ENCODE measurements at places on chromosomes 11 and 22. TPM values are rescaled to one million over a fixed set of nuclear protein-coding genes. Genes with fewer than 3 reads are reported as not detected.

Gene SAA1
- total RNA-seq: not detected

Gene TRIM48
- total RNA-seq: not detected

Gene TRIM68
- 21.4 TPM for total RNA-seq

Gene MAP4K2
- total RNA-seq: 25.0 TPM

Gene NLRX1
- total RNA-seq: 21.8 TPM

Gene SAA4
- not detected for total RNA-seq

DNA sequence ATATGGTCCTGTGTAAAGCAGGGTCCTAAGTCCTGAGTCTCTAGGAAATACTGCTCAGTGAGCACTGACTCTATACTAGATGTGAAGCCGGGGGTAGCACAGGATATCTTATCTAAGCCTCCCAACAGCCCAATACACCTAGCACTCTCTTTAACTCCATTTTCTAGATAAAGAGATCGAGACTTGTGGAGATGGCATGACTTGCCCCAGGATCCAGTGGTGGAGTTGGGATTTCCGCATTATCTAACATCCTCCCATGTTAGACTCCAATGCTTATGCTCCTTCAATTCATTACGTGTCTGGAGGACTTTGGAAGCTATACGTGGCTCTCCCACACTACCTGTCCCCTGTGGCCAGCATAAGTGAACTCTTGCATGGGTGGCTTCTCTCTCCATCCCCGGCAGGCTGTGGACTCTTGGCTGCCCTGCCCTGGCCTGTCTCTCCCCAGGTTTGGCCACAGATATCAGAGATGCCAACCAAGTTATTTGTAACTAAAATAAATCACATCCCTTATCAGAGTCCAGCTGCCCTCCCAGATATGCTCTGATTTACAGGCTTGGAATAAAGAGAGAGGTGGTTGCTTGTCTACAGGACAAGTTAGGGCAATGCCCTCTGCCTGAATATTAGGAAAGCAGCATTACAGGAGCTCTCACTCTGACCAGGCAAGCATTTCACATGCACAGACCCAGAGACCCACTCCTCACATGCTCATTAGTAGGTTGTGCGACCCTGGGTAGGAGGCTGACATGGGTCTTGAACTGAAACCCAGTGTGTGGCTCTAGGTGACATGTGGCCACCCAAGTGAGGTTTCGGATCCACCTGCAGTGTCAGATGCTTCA lies 4.5 kb downstream of the CD44 start:
- DNase-seq: no peak

DNA sequence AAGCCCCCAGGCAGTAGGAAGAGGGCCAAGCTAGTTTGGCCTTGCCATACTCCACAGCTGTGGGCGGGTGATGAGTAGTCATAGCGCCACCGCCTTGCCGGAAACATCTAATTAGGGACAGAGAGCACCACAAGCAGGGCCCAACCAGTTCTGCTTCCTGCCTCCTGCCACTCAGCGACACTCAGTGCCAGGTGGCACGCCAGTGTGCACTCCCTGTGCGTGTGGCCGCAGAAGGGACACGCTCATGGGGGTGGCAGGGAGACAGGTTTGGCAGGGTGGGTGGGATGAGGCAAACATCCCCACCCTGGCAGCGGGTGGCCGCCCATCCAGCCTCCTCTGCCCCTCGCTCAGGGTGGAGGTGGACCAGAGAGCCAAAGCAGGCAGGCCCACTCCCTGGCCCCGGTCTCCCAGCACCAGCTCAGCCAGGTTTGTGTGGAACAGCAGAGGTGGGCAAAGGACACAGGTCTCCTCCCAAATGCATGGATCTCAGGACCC lies 4.9 kb downstream of the OVOL1 start:
- DNase-seq: no peak

DNA sequence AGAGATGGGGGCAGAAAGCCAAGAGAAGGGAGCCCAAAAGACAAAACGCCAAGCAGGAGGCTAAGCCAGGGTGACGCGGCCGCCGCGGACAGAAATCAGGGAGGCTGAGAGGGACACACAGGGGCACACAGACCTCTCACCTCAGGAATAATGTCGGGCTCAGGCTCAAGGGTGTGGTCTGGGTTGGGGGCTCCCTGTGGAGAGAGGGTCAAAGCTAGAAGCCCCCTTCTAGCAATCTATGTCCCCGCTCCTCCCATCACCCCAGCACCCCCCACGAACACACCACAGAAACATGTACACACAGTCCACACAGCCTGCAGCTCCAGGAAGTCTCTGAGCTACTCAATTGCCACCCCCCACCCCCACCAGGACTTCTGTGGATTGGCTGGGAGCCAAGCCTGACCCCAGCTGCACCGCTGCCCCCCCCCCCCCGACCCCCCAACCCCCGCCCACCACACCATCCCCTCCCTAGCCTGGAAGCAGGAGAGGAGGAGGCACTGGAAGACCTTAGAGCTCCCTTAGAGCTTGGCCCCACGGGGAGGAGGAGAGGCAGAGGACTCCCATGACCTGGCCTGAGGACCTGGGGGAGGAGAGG lies 6.9 kb downstream of the BCL9L start:
- DNase-seq: no peak

DNA sequence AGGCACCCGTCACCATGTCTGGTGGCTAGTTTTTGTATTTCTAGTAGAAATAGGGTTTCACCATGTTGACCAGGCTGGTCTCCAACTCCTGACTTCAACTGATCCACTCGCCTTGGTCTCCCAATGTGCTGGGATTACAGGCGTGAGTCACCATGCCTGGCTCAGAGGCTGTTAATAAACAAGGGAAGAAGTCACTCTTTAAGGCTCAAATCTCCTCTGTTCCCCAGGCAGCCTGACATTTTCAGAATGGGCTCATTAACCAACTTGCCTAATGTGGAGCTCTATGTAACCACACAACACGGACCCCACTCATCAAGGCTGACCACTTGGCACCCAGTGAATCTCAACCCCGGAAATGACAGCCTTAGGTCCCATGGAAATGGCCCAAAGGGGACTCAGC lies 24.1 kb downstream of the APOL3 start:
- DNase-seq: no peak

- DNase-seq: no peak
Measured at GRCh38 chr22:42716649-42717127, 4.0 kb downstream of the A4GALT start.

GRCh38 chr11:1074244-1075221 lies at the start of gene MUC2:
Gene MUC2, plus strand, starts transcription at chr11:1074874.
- peak; percentile 15 for DNase-seq

GRCh38 chr22:20503816-20504215 lies 3.6 kb upstream of the MED15 start:
- no peak for DNase-seq

DNA sequence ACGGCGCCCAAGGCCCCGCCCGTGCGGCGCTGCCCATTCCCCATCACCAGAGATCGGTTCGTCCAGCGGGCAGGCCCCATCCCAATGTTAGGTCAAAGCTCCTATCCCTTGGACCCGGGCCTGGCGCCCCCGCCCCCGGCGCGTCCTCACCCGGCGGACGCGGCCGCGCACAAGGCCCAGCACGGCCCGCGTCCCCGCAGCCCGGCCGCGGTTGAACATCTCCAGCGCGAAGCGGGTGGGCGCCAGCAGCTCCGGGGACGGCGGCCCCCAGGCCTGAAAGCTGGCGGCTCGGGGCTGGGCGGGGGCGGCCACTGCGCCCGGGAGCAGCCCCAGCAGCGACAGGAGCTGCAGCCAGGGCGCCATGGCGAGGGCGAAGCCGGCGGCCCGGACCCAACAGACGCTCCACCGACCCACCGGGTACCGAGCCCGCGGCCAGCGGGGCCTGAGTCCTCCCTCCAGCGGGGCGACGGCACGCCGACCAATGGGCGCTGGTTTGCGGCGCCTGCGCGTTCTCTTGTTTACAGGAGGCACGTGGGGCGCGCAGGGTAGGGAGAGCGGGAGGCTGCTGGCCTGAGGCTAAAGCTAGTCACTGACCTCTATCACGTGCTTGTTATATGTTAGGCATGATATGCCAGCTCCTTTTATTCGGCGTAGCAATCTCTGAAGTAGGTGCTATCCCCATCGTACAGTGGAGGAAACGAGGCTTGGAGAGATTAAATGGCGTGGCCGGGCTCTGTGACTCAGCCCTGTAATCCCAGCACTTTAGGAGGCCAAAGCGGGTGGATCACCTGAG lies at the start of gene CTSF:
Gene CTSF, minus strand, starts transcription at position 483 of the 793 bp plus-strand sequence. Its CDS starts 120 bp downstream, at position 363.
- no peak for DNase-seq

DNA sequence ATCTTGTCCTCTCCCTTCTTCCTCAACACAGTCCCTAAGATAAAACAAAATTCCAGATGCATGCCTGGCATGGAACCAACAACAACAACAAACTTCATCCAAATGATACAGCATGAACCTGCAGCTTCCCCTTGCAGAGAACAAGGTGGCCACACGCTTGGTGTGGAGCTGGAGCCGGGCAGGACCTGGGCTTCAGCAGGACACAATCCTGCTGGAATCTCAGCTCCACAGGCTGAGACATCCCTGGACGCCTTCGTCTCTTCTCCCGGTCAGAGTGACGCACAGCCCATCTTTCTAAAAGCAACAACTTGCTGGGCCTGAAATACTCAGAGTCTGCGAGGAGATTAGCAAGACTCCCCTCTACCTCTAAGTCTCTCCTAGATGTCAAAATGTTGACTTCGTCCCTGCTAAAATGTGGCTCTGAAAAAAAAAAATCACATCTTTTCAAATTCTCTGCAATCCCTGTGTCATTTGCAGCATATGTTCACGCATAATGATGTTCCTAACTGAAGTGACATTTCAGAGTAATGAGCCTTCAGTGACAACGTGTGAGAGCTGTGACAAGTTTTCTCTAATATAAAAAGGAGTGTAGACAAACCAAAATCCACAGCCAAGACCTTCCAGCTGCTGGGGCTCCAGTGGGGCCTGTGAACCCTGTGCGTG lies 1232.3 kb downstream of the TBC1D22A start:
- DNase-seq: no peak

- peak; percentile 6 for DNase-seq
Measured at GRCh38 chr22:49326558-49326957, 501.1 kb downstream of the BRD1 start.

DNA sequence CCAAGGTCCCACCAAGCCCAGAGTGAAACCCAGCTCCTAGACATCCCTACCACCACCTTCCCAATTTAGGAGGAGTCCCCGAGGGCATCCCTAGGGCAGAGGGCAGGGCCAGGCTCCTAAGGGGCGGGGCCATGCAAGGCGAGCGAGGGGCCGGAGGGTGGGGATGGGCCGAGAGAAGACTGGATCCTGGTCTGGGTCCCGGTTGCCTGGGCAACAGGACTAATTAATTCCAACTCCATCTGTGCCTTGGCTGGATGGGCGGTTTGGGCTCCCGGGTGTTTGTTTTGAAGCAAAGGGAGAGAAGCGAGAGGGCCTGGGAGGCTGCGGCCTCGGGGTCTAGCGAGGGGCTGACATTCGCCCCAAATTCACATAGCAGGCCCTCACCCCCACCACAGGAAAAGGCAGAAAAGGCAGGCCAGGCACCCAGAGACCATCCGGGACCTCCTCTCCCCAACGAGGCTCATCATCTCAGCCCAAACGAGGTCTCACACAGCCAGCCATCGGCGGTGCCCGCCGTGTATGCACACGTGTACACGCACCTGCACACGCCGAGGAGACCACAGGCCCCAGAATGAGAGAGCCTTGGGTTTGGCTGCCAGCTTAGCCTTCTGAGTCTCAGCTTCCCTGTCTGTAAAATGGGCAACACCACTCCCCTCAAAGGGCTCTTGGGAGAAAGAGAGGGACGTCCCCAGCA lies 23.9 kb downstream of the ELFN2 start:
- no peak for DNase-seq

- DNase-seq: no peak
Measured at GRCh38 chr11:65086809-65087208, 2.8 kb downstream of the ZFPL1 start.

GRCh38 chr11:62752994-62753735 lies 795 bp downstream of the ZBTB3 start:
- DNase-seq: no peak

DNA sequence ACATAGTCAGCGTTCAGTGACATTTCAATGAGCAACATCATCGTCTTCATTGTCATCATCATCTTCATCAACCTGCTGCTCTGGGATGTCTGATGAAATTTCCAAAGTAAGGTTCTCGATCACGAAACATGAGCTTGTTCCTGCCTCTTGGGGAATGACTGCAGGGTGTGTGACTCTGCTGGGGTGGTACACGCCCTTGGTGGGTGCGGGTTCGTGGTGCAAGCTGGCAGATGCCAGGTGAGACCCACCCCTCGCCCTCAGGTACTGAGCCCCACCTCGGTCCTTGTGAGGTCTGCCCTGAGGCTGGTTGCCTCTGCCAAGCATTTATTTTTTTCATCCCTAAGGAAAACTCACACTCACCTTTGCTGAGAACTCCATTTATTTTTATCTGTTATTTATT lies 1389.2 kb downstream of the TBC1D22A start:
- no peak for DNase-seq

GRCh38 chr22:17233348-17234043 lies 14.3 kb upstream of the ADA2 start:
- no peak for DNase-seq

GRCh38 chr22:26847816-26848215 lies 190.4 kb downstream of the MIAT start:
- DNase-seq: no peak

DNA sequence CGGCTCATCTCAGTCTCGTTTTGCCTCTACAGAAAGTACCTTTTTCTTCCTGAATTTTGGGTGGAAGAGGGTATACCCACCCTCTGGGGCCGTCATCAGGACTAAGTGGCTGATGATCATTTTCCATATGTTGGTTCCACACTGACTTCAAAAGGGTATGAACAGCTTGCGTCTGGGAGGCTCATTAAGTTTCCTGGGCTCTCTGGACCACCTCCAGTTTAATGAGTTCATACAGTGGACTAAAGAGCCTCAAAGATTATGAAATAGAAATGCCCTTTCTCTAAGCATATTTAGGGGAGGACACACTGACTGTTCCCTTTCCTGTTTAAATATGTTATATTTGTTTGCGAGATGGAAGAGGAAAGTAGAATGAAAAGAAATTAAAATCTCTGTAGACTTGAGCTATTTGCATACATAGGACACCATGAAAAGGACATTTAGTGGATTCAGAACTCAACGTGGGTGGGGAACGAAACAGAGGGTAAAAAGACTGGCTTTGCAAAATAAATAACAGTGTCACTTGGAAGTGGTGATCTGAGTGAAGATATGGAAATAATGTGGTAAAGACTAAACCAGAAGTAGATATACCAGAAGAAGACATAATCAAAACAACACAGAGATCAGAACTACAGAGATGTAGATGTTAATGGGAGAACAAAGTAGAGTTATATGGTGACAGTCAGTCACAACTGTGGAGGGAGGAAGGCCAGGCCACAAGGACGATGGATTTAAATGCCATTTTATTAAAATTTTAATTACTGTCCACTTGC lies 18.7 kb downstream of the LDLRAD3 start:
- DNase-seq: no peak

DNA sequence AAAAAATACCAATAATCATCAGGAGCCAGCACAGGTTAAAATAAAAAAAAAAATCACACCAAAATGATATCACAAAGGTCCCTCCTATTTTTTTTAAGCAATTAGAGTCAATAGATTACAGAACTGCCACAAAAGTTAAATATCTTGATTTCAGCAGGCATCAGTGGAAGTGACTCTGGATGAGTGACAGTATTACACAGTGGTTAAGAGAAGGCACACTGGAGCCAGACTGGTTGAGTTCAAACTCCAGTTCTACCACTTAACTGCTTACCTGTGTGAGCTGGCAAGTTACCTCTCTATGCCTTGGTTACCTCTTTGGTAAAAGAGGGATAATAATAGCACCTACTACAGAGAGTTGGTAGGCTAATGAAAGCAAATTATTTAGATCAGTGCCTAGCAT lies 148.5 kb downstream of the ATG16L2 start:
- DNase-seq: no peak

Measured in mesothelial cell of epicardium (in vitro differentiated cells).